ENCODE measurements at places on chromosomes 7 and 10.

DNA sequence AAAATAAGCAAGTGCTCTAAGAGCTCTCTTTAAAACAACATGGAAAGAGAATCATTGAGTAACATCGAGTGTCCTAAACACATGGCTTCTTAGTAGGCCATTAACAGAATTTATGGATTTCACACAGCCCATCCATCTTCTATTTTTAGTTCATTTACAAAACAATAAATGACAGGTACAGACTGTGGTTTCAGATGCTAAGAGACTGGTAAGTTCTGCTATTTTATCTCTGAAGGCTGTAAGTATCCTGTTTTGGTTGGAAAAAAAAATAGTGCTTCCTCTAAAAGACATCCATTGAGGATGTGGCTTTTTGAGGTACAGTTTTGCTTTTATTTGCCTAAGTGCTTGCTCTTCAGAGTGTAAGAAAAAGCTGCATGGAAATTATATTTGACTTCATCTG is 27.4 kb upstream of the GNAI1 start:
- DNase-seq, result no peak

- no peak for DNase-seq
These were observed 162.2 kb downstream of the RAPGEF5 start for GRCh38 chr7:22194658-22195273.

DNA sequence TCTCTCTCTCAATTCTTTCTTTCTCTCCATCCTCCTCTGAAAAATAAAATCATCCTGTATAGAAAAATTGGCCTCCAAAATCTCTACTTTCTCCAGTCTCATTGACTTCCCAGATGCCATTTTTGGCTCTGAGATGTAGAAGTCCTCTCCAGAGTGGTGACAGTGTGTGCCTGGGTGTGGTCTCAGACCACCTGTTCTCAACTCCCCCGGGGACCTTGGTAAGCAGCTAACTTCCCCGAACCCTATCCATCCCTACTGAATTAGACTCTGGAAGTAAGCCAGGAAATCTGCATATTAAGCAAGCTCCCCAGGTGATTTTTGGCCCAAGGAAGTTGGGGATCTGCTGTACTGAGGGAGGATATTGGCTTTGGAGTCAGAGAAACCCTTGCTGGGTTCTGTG is 120.5 kb downstream of the WDR11 start:
- no peak for DNase-seq

- no peak for DNase-seq
These were observed 8.3 kb downstream of the TMEM273 start for GRCh38 chr10:49179699-49180443.

Data from GM04504 (cell line).